ENCODE measurements at places on chromosomes 2 and 18.

- no peak for DNase-seq
These were observed 65.4 kb upstream of the ST3GAL5 start for GRCh38 chr2:85954192-85954589.

GRCh38 chr2:9430316-9431293, 7.2 kb downstream of the CPSF3 start:
- DNase-seq = no peak

GRCh38 chr18:76670564-76671288, 151.6 kb upstream of the ZNF236 start:
- DNase-seq = no peak

- DNase-seq = no peak
These were observed 96.7 kb upstream of the COPS8 start for GRCh38 chr2:236988690-236989624.

DNA sequence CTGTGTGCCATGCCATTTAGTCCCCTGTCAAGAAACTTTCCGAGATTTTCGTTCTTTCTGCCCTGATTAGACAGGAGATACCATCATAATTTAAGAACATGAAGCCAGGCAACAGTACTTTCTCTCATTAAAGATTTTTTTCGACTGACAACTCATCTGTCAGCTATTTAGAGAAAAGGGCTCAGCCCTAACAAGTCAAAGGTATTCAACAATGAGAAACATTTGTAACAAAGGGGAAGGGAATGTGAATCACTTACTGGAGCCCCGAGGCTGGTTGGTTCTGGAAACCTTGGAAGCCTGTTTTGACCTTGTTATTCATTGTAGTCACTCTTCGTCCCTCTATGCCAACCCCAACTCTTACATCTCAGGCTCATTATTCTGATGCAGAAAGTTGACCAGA, 199.4 kb downstream of the SPP2 start:
- no peak for DNase-seq

- DNase-seq = no peak
These were observed 122.9 kb upstream of the ACVR1C start for GRCh38 chr2:157751462-157752058.

GRCh38 chr18:48713309-48713708, 174.5 kb downstream of the CTIF start:
- DNase-seq = no peak

GRCh38 chr18:72206814-72207213, 337.3 kb downstream of the CBLN2 start:
- no peak for DNase-seq

- DNase-seq = no peak
These were observed 396.8 kb upstream of the UBE2E3 start for GRCh38 chr2:180583441-180584140.

DNA sequence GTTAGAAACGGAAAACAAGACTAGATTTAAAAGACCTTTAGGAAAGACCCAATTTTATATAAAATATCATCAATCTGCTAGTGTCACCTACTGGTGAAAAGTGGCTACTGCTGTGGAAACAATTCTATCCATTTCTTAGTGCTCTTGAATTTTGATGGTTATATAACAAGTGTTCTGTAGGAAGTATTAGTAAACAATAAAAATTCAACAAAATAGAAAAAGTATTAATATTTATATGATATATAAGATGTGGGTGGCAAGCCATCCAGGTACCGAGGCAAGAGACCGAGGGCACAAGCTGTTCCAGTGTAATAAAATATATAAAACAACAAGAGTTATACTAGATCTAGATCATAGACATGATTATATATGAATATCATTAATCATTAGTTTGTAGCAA, 6.2 kb upstream of the TMEM87B start:
- DNase-seq = peak; percentile 41

DNA sequence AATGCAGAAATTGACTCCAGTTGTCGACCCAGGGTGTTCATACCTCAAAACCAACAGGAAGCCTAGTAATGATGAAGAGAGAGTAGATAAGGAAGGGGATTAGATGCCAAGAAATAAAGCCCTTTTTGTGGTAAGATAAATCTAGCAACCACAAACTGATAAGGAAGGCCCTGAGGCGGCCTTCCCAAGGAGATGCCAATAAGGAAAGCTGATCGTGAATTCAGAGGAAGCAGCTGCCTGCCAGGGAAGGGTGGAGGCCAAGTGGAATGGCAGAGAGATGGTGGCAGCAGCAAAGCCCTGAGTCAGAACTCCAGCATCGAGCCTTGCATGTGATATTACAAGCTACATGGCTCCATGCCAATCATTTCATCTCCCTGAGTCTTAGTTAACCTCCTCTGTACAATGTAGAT, 126.3 kb downstream of the IRS1 start:
- DNase-seq = peak; percentile 29

GRCh38 chr2:124805060-124805459, 780.0 kb downstream of the CNTNAP5 start:
- DNase-seq = no peak

DNA sequence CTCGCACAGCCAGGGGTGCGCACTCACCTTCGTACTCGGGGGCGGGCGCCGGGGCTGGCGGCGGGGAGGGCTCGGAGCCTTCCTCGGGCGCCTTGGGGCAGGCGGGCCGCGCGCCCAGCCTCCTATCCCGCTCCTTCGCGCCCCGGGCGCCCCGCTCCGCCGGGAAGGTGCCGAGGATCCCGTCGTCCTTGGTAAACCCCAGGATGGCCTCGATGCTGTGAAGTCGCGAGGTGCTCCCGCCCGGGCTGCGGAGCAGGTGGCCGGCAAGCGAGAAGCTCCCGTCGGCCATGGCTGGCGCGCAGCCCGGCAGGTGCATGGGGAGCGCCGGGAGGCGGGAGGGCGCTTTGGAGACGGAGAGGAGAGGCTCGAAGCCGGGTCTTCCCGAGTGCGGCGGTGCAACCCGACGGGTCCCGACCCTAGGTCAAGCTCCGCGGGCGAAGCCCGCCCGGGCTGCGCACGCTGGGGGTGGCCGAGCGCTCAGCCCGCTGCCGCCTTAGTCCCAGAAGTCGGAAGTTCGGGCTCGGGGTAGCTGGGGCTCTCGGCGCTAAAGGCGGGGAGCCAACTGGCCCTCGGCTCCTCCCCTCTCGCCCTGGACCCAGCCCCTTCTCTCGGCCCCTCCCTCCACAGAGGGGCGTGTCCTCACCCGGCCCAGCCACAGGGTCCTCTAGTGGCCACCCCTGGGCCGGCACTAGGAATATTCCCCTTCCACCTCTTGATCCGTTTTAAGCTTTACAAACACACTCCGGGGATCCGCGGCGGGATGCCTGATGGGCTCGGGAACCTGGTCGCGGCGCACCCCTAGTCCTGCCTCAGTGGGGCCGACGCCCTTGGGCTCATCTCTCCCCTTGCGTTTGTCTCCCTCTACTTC, at the start of gene RAX:
TSS of gene RAX (minus strand) at position 564 of the 868 bp plus-strand sequence. CDS start at position 316, 248 bp downstream.
- DNase-seq = no peak

- DNase-seq = no peak
These were observed 110.3 kb downstream of the KCNF1 start for GRCh38 chr2:11022064-11022463.

- no peak for DNase-seq
These were observed 230.6 kb upstream of the ID2 start for GRCh38 chr2:8451273-8451672.

DNA sequence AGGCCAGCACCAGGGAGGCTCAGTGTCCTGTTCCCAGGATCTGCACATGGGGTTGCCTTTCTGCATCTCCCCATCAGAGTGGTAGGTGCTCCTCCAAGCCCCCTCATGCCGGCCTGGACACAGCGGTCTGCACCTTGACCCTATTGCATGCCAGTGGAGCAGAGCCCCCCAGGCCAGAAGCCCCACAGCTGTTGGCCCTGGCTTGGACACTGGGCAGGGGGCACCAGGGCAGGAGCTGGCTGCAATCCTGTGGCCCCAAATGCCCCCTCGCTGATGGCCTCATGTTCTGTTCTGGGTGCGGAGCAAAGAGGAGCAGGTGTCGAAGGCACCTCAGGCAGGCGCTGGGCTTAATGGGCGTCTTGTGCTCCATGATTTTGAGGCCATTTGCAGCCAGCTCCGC, 62.7 kb downstream of the CCDC74A start:
- DNase-seq = no peak

DNA sequence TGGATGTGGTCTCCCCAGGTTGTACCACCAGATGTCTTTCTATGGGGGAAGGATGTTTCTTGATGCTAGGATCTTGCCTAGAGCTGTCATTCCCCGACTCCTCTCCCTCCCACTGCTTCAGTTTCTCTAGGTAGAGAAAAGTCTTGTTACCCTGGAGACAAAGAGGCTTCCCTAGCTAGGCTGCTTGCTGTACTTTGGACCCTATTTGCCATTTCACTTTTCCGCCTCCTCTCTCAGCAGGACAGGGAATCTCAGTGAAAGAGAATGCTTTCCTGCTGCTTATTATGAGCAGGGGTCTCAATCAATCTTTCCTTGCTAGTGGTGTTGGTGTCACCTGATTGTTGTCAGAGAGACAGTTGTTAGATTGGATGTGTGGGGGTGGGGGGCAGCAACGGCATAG, 818.8 kb upstream of the GYPC start:
- DNase-seq = no peak

- peak; percentile 39 for DNase-seq
These were observed 195.3 kb upstream of the CDH2 start for GRCh38 chr18:28372186-28372585.

DNA sequence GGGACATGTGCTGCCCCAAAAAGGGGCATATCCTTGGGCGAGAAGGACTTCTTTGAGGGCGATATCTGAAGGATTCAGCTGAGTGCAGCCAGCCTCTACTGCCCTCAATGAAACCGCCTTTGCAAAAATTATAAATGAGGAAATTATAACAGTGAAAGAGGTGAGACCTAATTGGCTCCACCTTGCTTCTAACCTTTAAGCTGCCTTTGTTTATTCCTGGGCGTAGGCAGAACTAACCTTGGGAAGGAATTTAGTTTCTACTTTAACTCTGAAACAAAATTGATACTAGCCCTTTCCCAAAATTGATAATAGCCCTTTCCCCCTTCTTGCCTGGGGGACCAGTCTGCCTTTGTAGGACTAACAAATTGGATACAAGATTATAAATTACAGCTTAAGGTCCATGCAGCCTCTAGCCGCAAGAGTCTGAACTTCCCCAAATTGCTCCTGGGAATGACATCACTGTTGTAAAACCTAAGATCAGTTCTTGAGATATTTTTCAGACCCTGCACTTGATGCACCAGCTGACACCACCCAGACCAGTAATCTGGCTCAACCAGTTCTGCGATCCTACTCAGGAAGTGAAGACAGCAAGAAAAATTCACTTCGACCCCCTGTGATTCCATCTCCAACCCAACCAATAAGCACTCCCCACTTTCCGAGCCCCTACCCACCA, 36.0 kb upstream of the ASAP2 start:
- DNase-seq = no peak

GRCh38 chr2:120700659-120701058, 35.0 kb upstream of the GLI2 start:
- no peak for DNase-seq

GRCh38 chr2:29951576-29951975, 30.2 kb upstream of the ALK start:
- no peak for DNase-seq

GRCh38 chr2:8389431-8390108, 292.3 kb upstream of the ID2 start:
- no peak for DNase-seq

DNA sequence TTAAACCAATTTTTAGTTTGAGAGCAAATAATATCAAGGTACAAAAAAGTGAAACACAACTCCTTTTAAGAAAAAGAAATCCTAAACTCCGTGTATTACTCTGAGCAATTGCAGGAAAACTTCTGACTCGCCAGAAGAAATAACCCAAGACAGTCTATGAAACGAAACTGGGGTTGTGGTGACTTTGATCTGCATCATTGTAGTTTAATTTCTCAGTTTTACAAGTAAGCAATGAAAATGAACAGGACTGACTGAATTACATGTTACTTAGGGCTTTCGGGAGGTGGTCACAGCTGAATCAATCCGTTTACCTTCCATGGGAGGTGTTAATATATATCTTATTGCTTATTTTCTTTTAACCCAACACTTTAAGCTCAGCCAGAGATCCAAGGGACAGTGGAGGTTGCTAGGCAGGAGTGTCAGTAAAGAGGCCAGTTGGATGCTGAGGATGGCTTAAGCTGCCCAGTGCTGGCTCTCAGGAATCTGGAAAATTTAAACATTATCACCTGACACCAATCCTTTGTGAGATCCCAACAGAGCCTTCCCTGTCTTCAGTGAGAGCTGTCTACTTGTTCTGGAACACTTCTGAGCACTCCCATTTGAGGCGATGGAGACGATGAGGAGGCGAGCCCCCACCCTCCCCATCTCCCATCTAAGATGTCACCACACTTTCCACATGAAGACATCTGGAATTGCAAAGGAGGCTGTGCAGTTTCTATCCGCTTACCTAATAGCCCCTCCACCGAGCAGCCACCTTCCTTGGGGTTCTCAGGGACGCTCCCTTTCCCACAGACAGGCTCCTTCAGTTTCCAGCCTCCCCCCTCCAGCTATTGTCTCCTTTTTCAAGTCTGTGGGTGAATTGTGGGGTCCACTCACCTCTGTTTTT, 3.6 kb upstream of the RAB31 start:
- DNase-seq = no peak

DNA sequence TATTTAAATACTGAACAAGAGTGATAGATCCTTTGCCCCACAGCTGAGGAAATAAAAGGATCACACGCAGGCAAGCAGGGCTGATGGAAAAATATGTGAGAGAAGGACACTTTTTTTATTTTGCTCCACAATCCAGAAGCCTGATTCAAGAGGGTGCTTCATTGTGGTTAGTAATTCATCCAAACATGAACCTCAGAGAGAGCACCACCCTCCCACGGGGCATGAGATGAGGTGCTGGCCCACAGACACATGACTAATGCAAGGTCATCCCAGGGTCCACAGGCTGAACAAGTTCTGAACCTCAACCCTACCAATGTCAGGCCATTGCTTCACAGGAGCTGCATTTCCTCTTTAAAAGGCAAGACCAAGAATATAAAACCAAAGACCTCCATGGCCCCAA, 239.6 kb downstream of the MREG start:
- DNase-seq = no peak

DNA sequence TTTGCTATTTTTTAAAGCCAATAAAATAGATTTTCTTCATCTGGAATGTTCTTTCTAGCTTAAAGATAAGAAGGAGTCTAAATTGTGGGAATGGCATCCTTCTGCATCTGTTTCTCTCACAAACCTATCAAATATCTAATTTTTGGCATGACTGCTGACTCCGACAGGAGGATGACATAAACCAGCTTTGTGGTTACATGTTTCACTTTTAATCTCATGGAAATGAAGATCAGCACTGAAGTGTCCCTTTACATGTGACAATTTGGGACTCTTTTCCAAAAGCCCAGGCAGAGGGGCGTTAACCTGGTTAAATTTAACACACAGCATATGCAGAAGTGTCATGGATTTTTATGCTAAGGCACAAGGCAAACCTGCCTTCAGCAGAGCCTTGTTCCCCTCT, 694.7 kb downstream of the ARHGAP15 start:
- no peak for DNase-seq

- peak; percentile 61 for DNase-seq
These were observed 420.2 kb upstream of the CHST9 start for GRCh38 chr18:27605107-27605834.

GRCh38 chr2:5914811-5915611, 222.8 kb downstream of the SOX11 start:
- no peak for DNase-seq
